Fibroblast of skin of left biceps (primary cell): ENCODE measurements at places on chromosomes 1 and 21.

GRCh38 chr1:69294171-69294570, 273.6 kb upstream of the LRRC7 start:
- no peak for DNase-seq

DNA sequence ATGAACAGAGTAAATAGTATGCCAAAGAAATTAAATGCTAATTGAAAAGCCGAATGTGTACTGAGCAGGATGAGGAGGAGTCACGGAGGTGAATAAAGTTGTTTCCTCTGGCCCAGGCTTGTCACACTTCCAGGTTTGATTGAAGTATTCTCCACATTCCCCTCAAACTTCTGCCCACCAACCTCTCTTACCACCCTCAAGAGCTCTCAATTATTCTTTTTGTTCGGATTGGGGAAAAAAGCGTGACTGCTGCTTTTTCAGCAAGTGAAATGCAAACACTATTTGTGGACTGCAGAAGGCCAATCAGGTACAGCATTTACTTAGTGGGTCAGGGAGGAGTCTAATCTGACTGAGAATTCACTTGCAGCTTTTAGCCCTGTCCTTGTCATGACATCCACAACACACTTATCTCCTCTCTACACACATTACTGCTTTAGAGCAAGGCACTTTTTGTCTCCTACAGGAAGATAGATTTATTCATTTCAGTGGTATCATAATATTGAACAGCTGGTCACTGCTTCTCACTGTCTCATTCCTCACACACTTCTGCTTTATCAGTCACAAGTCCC, 375.6 kb upstream of the PRMT6 start:
- no peak for DNase-seq

- DNase-seq: no peak
Measured at GRCh38 chr1:223720971-223721591, 8.7 kb downstream of the CAPN2 start.

GRCh38 chr1:81259625-81260411, 540.9 kb upstream of the ADGRL2 start:
- DNase-seq: no peak

- DNase-seq: no peak
Measured at GRCh38 chr1:89172468-89173143, 3.2 kb downstream of the GBP7 start.

- DNase-seq: no peak
Measured at GRCh38 chr1:190478149-190479049, 735 bp upstream of the BRINP3 start.

DNA sequence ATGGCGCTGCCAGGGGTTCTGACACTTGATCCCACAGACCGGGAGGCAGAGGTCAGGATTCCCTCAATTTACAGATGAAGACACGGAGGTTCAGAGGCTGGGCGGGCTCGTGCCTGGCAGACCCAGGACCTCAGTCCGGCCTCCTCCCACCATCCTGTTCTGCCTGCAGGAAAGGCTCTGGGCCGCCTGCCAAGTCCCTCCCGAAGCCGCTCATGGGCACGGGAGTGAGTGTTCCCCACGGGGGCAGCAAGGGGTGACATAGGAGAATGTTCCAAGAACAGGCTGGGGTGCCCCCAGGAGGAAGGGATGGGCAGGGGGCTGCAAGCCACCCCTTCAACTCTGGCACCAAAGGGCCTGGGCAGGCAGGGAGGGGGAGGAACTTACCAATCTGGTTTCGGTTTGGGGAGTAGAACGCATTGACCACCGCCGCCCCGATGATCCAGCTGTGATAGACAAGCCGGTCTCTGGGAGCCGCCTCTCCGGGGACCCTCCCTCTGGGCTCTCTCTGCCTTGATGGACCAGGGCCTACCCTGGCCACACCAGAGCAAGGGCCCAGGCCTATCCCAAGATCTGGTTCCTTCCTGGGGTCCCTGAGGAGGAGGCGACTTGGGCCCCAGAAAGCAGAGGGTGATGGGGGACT, 7.5 kb downstream of the PRXL2B start:
- DNase-seq: no peak

GRCh38 chr21:16768096-16768495, 744.7 kb upstream of the CXADR start:
- DNase-seq: no peak

- peak; percentile 84 for DNase-seq
Measured at GRCh38 chr1:23562137-23562876, 3.0 kb upstream of the ID3 start.

DNA sequence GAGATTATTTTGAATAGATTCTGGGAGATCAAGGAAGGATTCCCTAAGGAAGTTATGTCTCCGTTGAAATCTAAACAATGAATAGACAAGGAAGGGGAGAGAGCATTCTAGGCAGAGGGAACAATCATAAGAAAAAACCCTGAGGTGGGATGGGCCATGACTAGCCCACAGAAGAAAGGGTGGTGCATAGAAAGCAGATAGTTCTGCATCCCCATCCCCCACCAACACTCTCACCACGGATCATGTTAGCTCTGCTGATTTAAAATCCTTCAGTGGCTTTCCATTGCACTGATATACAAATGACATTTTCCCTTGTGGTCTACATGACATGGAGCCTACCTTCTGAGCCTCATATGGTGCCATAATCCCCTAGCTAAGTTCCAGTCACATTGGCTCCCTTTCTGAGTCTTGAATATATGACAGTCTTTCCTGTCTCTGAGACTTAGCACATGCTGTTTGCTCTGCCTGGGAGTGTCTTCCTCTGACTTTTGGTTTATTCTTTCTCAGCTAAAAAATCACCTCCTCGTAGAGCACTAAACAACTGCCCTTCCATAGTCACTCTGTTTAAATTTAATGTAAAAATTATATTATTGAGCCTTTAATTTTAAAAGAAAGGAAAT, 15.2 kb downstream of the SCMH1 start:
- DNase-seq: no peak

GRCh38 chr21:38721055-38721454, 84.7 kb upstream of the ETS2 start:
- no peak for DNase-seq

- DNase-seq: no peak
Measured at GRCh38 chr1:181562395-181562794, 79.1 kb downstream of the CACNA1E start.

GRCh38 chr1:226982451-226983177, 42.5 kb downstream of the COQ8A start:
- DNase-seq: no peak

- no peak for DNase-seq
Measured at GRCh38 chr1:6148497-6149241, 31.5 kb downstream of the CHD5 start.

- no peak for DNase-seq
Measured at GRCh38 chr1:69710484-69711189, 142.9 kb downstream of the LRRC7 start.

- DNase-seq: no peak
Measured at GRCh38 chr1:54962612-54963395, 17.6 kb upstream of the TMEM61 start.

- no peak for DNase-seq
Measured at GRCh38 chr21:40990366-40990765, 143.4 kb upstream of the DSCAM start.

- DNase-seq: no peak
Measured at GRCh38 chr1:185376288-185376687, 59.2 kb upstream of the IVNS1ABP start.

- DNase-seq: no peak
Measured at GRCh38 chr1:160271025-160271424, 8.7 kb upstream of the DCAF8 start.

DNA sequence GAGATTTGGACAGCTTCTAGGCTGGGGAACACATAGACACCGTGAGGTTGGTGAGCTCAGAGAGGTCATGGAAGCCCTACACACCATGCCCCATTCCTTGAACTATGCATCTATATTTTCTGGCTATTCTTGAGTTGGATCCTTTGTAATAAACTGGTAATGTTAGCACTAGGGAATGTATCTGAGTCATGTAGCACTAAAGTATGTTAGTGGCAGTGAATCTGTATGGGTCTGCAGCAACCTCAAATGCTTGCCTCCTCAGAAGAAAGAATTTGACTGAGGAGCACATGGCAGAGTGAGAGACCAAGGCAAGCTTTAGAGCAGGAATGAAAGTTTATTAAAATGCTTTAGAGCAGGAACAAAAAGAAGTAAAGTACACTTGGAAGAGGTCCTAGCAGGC, 43.7 kb upstream of the LRRC7 start:
- peak; percentile 51 for DNase-seq

DNA sequence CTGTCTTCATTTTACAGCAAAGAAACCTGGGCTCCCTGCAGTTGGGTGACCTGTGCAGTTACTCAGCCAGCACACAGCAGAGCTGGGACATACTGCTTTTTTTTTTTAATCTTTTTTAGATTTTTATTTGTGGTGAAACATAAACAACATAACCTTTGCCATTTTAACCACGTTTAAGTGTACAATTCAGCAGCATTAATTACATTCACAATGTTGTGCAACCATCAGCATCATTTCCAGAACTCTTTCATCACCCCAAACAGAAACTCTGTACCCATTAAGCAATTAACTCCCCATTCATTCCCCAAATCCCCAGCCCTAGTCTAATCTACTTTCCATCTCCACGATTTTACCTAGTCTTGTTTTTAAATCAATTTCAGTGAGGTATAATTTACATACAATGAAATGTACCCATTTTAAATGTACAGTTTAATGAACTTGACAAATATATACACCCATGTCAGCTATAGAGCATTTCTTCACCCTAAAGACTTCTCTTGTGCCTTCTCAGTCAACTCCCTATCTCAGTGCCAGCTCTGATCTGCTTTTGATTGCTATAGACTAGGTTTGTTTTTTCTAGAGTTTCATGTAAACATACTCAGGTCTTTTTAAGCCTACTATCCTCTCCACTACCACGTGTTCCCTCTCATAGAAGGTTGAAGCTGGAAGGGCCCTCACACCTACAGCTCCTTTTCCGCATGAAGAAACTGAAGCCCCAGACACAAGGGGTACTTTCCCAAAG, 37.8 kb upstream of the C8B start:
- DNase-seq: no peak

GRCh38 chr1:156816561-156817328, at the start of gene SH2D2A:
TSS of gene SH2D2A (minus strand) at chr1:156816848. CDS start at chr1:156816708, 140 bp downstream.
- DNase-seq: no peak

DNA sequence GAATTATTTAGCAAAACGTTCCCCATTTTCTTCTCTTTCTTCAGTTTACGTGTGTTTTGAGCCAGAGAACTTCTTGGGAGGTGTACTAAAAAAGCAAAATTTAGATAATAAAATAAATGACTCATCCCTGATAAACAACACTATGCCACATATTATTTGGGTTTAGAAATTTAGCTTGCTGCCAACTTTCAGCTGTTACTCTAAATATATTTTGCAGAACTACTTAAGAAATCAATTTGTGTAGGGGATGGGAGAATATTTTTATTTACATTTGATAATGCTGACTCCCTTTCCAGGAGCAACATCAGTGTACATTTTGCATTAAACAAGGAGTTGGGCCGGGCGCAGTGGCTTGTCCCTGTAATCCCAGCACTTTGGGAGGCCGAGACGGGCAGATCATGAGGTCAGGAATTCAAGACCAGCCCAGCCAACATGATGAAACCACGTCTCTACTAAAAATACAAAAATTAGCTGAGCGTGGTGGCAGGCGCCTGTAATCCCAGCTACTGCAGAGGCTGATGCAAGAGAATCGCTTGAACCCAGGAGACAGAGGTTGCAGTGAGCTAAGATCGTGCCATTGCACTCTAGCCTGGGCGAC, 151.4 kb upstream of the ZRANB2 start:
- no peak for DNase-seq

- DNase-seq: no peak
Measured at GRCh38 chr1:29655945-29656850, 419.9 kb downstream of the PTPRU start.

DNA sequence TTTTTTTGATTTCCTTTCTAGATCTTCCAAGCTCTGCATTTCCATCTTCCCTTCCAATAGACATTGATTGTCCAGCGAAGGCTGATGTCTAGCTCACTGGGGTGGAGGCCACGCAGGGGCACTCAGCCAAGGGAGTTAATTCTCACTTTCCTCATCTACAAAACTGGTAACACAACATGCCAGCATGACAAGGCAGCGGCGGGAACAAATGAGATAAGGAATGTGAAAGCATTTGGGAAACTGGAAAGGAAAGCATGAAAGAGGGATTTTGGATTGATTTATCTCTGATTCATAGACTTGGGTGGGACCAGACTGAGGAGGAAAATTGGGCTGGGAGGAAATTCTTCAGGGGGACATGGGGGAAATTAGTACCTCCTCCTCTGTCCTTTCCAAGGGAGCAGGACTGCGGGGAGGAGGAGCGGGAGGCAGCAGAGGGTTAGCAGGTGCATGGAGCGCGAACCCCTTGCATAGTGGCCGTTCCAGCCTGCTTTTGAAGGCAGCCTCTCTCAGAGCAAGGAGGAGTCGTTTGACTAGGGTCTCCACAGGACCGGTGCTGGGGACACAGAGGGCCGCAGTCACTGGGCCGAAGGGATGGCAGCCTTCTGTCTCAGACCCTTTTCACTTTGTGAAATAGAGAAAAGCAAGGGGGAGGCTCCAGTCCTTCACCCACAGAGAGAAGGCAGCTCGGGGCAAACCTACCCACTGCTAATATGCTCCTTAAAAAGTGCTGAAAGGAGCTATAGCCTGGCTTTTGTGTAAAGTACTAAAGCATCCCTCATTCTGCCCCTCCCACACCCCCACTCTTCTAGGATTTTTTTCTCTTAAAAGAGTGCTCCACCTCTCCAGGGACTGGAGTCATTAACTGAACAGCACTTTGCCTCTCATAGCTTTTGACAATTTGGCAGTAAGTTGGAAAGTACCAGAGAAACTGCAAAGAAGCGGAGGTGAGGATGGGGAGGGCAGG, 89.2 kb downstream of the PLXNA2 start:
- no peak for DNase-seq

GRCh38 chr1:16138772-16139221, 17.1 kb downstream of the EPHA2 start:
- no peak for DNase-seq

DNA sequence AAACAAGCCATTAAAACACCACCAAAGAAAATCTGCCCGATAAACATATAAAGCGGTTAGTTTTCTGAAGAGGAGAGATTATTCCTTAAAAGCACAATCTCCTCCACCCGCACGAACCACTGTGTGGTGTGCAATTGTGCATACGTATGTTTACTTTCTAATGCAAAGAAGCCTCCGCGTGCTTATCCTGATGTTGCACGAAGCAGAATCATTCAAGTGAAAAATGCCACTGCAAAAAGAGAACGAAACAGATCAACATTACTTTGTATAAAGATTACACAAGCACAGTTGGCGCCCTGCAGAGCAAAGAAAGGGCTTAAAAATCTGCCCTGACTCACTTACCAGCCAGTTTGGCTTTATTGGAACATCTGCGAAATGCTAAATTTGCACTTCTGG, 166.8 kb downstream of the ZNF281 start:
- DNase-seq: no peak

- no peak for DNase-seq
Measured at GRCh38 chr21:29025328-29025713, 853 bp downstream of the USP16 start.
